ENCODE measurements at places on chromosomes 6 and 20. TPM values are rescaled to one million over a fixed set of nuclear protein-coding genes. Genes with fewer than 3 reads are reported as not detected.

DNA sequence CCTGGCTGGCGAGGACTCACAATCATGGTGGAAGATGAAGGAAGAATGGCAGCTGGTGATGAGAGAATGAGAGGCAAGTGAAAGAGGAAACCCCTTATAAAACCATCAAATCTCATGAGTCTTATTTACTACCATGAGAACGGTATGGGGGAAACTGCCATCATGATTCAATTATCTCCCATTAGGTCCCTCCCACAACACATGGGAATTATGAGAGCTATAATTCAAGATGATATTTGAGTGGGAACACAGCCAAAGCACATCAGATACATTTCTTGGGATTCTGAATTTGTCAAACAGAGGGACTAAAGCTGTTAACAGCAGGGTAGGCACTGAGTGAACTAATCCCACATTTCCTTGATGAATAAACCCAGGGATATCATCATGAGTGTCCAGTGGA is 116.2 kb upstream of the PLCB4 start:
- no peak for DNase-seq

DNA sequence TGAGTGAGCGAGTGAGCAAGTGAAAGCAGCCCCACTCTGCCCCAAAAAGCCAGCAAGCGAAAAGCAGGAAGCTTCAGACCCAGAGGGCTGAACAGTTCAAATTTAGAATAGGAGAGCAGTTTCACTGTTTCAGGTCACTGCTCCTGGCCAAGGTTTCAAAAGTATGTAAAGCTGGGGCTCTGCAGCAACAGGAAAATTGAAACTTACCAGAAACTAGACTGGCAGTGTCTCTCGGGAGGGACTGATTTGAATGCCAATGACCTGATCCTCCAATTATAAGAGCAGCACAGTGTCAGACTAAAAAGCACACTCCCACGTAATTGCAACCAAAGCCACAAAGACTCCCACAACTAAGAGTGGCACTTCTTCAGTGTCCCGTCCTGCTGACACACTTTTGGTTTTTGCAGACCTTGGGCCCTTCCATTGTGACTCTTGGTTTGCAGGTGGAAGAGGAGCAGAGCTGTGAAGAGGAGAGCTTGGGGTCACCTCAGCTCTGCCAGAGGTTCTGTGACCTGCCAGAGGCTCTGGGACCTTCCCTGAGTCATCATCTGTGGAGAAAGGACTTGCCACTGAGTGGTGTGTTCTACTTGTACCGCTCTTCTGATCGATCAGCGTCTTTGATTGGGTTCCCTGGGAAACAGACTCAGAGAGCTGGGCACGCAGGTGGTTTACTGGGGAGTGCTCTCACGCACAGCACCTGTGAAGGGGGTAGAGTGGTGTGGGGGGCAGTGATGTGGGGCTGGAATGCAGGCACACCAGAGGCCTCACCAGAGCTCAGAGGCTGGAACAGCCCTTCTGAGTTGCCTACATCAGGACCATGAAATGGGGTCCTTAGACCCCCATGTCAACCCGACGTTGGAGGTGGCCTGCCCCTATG is 52.7 kb upstream of the PTGIS start:
- DNase-seq, result peak; percentile 35

DNA sequence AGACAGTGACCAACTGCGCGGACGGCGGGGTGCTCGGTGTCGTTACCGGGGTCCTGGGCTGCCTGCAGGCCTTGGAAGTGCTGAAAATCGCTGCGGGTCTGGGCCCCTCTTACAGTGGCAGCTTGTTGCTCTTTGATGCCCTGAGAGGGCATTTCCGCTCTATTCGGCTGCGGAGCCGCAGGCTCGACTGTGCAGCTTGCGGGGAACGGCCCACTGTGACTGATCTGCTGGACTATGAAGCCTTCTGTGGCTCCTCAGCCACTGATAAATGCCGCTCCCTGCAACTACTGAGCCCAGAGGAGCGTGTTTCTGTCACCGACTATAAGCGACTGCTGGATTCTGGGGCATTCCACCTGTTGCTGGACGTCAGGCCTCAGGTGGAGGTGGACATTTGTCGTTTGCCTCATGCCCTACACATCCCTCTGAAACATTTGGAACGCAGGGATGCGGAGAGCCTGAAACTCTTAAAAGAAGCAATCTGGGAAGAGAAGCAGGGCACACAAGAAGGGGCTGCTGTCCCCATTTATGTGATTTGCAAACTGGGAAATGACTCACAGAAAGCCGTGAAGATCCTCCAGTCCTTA is 1.0 kb downstream of the MOCS3 start:
- DNase-seq, result no peak

DNA sequence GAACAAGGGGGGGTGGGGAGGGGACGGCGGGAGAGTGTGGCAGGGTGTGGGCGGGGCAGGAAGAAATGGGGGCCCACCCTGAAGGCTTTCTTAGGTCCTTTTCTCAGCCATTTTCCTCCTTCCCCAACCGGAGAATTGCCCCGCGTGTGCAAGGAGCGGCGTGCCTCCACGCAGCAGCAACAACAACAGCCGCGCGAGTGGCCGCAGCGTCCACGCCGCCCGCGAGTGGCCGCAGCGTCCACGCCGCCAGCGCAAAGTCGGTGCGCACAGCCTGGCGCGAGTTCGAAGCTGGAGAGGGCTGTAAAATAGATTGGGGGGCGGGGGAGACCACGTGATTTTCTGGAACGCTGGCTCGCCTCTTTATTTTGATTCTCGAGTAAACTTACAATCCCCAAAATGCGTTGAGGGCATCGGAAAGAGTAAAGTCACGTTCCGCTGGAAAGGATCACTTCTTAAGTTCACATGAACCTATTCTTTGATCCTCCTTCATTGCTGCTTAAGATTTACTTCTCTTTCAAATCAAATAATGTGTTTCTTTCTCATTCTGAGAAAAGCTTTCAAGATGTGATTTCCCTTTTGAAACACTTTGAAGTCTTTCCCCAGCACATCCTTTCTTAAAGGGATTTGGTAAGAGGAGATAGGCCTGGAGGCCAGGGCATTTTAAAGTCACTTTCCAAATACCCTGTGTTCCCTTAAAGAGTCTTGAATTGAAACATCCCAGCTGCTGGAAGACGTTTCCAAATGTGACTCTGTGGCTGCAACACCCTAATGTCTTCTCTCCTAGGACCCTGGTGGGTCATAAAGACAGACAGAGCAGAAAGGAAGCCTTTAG is 66.7 kb upstream of the ZNF217 start:
- DNase-seq, result peak; percentile 34

- DNase-seq, result no peak
These were observed 27.4 kb upstream of the NOL4L start for GRCh38 chr20:32612351-32613191.

DNA sequence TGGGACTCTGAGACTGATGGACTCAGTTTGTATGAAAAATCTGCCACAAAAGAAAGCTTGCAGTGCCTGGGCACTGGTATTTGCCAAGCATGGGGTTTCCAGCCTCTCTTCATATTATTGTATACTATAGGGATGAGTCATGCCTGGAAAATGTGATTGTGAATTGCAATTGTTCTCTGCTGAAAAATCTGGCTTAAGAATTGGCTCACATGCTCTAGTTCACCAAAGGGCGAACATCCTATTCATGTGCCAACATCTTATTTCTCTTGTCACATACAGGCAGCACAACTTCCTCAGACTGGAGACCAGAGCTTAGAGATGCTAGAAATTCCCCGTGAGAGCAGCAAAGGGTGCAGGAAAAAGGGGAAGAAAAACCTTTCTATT is 103.6 kb upstream of the KCNK16 start:
- DNase-seq, result no peak

- DNase-seq, result no peak
These were observed 16.6 kb downstream of the NRSN2 start for GRCh38 chr20:363319-364078.

DNA sequence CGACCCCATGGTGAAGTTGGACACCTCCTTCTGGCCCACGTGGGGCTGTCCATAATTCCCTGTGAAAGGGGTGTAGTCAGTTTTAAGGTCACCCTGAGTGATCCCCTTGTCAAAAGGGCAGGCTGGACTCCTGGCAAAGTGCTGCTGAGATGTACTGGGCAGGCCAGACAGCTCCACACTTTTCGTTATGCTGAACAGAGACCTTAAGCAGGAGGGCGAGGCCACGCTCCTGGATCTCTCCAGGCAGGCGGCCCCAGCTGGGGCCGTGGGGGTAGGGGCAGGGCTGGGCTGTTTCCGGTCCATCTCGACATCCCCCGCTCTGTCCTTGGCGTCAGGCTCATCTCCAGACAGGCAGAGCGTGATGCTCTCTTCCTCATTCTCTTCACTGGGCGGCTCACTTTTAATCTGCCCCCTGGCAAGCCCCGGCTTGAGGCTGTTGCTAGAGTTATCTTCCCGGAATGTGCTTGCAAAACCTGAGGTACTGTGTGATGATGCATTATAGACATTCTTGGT is 56.7 kb downstream of the GJA10 start:
- DNase-seq, result no peak

GRCh38 chr6:45441851-45442453 is 64.2 kb upstream of the SUPT3H start:
- no peak for DNase-seq

DNA sequence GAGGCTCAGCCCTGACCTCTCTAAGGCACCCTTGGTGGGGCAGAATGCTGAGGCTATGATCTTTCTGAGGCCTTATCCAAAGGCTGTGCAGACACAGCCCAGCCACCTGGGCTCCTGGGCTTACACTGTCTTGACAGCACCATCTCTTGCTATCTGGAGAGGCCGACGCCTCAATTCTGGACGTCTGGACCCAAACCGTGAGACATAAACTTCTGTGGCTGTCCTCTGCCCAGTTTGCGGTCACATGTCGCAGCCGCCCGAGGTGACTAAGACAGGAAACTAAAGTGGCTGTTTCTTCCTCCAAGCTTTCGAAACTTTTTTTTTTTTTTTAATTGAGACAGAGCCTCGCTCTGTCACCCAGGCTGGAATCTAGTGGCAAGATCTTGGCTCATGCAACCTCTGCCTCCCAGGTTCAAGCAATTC is 49.3 kb downstream of the PRR18 start:
- no peak for DNase-seq

The RRAGD gene
- total RNA-seq, result 4.9 TPM

The CRISP3 gene
- total RNA-seq, result not detected

The HBS1L gene
- 80.9 TPM for total RNA-seq

Measured in T-cell (primary cell).